ENCODE measurements at places on chromosomes 3 and 15.

DNA sequence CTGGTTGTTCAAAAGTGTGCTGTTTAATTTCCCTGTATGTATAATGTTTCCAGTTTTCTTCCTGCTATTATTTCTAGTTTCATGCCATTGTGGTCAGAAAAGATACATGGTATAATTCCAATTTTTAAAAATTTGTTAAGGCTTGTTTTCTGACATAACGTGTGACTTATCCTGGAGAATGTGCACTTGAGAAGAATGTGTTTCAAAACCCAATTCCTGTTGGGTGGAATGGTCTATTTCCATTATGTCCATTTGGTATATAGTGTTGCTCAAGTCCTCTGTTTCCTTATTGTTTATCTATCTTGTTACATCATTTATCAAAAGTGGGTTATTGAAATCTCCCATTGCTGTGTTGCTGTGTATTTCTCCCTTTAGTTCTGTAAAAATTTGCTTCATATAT, 215.4 kb downstream of the GREM1 start:
- DNase-seq, result no peak

DNA sequence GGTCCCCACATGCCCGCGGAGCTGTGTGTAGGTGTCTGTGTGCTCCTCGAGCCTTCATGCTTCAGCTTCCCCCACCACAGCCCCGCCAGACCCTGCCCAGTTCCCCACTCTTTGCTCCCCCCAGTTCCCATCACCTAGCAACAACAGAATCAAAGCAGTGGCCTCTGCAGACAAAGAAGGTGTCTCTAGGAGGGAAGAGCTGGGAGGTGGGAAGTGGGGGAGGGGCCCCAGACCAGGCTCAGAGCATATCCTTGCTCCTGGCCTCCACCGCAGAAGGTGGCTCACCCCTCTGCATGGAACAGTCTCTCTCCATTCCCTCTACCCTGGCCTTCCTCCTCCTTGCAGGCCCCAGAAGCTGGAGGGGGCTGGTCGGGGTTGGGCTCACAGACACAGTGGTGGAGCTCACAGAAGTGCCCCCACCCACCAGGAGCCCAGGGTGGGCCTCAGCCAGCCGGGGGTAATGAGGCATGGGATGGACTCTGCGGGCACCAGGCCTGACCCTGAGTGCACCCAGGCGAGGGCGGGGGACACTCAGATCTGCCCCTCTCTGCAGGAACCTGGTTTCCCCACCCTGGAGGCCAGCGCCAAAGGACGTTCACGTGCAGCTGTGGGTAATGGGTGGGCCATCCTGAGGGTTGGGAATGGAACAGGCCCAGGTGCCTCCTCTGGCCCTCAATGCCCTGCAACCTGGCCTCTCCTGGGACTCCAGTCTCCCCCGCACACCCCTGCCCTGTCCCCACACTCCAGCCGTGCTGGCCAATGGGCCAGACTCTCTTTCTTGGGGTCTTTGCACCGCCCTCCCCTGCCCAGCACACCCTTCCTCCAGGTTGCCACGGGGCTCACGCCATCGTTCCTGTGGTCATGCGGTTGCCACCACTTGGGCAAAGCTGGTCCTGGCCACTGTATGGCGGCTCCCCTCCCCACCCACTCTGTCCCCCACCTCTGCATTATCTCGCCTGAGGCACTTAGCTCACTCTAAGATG, 53.4 kb downstream of the TPRA1 start:
- peak; percentile 79 for DNase-seq

DNA sequence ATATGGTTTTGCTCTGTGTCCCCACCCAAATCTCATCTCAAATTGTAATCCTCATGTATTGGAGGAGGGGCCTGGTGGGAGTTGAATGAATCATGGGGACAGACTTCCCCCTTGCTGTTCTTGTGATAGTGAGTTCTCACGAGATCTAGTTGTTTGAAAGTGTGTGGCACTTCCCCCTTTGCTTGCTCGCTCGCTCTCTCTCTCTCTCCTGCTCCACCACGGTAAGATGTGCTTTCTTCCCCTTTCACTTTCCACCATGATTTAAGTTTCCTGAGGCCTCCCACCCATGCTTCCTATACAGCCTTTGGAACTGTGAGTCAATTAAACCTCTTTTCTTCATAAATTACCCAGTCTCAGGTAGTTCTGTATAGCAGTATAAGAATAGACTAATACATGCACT, 60.7 kb downstream of the GSK3B start:
- peak; percentile 12 for DNase-seq

GRCh38 chr3:99803297-99803696, 14.4 kb upstream of the CMSS1 start:
- DNase-seq, result no peak

- no peak for DNase-seq
Observed at GRCh38 chr3:162492446-162493081, 996.0 kb downstream of the OTOL1 start.

GRCh38 chr3:1469687-1470086, 376.9 kb downstream of the CNTN6 start:
- no peak for DNase-seq

DNA sequence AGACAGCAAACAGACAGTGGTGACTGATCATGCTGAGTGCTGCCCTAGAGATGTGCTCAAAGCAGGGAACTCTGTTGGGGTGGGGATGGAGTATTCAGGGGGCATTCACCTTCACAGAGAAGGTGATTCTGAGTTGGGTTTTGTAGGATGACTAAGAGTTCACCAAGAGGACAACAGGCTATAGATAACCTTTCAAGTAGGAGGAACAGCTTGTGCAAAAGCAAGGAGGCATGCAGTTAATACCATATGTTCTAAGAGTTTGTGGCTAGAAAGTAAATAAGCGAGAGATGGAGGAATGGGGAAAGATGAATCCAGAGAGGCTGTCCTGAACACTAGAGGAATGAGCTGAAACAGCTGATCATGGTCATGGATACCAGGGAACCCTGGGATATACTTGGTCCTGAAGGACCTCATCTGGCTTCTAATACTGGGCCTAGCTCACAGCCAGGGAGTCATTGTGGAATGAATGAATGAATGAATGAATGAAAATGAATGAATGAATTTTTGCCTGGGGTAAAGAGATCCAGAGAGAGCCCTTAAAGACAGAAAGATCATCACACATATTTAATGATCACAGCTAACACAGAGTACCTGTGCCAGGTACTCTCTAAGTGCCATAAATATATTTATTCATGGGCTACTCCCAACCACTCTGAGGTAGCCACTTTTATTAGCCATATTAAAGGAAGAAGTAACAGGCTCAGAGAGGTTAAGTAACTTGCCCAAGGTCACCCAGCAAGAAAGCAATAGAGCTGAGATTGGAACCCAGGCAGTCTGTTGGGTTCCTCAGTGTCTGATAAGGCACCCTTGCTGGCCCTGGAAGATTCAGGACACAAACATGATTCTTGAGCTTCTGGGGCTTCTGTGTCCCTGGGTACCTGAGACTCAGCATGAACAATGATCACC, 22.0 kb downstream of the SMAD6 start:
- DNase-seq, result no peak

- DNase-seq, result peak; percentile 45
Observed at GRCh38 chr15:39828374-39828931, 45.8 kb upstream of the FSIP1 start.

DNA sequence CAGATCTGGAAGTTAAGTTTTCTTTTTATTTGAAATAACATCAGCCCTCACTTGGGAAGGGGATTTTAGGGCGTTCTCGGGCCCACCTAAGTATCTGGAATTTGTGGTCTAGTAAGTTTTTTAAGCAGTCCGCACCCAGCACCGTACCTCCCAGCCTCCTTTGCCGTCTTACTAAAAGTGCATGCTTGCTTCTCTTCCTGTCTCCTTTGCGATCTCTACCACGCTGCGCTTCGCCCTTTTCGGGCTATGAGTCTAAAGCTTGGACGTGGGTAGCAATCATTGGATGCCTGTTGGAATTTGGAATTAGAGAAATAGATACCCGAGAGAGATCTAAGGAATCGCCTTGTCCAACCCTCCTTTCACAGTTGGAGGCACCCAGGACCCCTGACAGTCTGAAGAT, 1.1 kb downstream of the THSD4 start:
- no peak for DNase-seq

DNA sequence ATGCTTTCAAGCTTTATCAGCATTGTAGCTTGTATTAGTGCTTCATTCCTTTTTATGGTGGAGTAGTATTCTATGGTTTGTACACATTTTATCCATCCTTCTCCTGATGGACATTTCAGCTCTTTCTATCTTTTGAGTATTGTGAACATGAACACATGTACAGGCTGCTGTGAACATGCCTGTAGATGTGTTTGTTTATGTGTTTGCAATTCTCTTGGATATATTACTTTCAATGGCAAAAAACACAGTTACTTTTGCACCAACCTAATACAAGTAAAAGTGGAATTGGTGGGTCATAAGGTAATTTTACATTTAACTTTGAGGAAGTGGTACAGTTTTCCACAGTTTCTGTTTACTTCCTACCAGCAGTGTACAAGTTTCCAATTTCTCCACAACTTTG, 180.4 kb downstream of the FNDC3B start:
- no peak for DNase-seq

GRCh38 chr3:81864272-81864671, 102.8 kb upstream of the GBE1 start:
- DNase-seq, result peak; percentile 70

GRCh38 chr15:47337836-47338235, 379.5 kb upstream of the SEMA6D start:
- DNase-seq, result no peak

DNA sequence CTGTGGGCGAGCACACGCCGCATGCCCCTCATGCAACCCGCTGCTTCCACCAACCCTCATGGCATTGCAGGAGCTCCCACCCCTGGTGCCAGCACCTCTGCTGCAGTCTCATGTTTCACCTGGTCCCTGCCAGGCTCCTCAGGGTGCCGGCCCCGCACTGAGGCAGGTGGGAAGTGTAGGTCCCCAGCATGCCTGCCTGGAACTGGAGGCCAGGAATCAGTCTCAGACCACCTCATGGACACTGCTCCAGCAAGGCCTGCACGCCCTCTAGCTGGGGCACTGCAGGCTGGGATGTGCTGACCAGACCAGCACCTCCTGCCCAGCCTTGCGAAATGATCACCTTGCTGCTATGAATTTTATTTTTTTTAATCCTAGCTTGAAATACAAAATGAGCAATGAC, 39.1 kb downstream of the OCA2 start:
- no peak for DNase-seq

DNA sequence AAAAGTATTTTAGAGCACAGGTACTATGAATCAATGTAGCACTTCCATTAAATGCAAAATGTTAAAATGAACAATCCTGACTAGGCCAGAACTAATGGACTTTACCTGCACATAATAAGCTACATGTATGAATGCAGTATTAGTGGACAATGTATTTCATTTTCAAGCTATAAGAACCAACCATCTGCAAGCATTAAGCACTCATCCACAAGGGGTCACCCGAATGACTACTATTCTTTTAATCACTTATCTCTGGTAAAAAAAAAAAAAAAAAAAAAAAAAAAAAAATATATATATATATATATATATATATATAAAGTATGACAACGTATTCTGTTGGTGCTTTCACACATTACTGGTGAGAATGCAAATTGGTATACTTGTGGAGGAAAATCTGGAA, 7.2 kb downstream of the HERC1 start:
- peak; percentile 21 for DNase-seq

DNA sequence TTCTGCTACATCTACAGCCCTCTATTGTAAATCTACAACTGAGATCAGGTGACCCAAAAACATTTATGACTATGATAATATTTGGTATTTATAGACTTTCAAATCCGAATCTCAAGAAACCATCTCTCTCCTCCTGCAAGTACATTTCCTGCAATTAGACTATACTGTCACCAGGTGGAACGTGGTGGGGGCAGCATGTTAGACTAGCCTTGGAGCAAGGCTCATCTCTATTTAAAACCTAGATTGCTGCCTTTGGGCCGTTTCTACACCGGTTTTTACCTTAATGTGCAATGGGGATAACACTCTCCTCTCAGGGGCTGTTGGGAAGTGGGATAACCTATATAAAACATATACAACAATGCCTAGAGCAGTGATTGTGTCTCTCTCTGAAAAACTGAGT, 3.8 kb upstream of the KATNBL1 start:
- no peak for DNase-seq

GRCh38 chr15:62390791-62391640, 225.9 kb upstream of the C2CD4B start:
- peak; percentile 67 for DNase-seq

DNA sequence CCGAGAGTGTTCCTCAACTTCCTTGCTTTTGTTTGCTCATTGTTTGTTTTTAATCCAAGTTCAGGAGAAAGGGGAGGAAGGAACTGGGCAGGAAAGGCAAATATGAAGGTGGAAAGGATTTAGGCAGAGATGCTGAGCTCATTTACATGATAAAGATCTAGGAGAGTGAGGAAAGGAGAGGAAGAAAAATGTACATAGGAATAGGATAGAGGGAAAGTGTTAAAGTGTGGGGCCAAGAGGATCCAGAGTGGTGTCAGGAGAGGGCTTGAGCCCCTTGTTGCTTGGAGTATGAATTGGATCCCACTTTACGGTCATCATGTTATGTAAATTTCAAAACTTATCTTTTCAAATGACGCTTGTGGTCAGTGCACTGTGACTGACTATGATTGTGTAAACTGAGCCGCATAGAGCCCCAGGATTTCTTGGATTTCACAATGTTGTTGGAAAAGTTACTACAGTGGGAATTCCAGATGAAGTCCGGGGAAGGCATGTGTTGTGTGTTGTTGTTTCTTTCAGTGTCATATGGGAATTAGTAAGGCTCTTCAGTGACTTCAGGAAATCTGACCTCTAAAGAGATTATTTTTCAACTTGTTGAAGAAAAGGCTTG, 15.0 kb upstream of the PLD1 start:
- DNase-seq, result peak; percentile 15

DNA sequence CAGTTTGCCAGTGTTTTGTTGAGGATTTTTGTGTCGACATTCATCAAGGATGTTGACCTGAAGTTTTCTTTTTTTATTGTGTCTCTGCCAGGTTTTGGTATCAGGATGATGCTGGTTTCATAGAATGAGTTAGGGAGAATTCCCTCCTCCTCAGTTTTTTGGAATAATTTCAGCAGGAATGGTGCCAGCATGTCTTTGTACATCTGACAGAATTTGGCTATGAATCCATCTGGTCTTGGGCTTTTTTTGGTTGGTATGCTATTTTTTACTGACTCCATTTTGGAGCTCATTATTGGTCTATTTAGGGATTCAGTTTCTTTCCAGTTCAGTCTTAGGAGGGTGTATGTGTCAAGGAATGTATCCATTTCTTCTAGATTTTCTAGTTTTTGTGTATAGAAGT, 320.0 kb upstream of the PPP2R3A start:
- DNase-seq, result no peak

DNA sequence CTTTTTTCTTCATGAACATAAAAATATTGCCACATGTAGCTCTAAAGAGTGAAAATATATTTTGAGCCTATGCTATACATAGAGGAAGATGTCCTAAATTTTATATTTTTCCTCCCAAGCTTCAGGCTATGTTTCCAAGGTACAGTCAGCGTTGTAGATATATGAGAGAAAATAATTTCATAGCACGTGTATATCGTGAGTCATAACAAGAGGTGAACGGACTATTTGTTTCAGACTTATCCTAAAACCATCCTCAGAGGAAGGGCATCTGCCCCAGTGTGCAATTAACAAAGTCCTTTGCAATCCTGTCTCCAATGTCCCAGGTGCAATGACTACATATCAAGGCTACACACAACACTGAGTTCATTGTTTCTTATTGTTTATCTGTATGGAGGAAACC, 177.3 kb upstream of the ARRDC4 start:
- DNase-seq, result no peak
